ENCODE measurements at places on chromosomes 5 and 9.
A peak's percentile ranks its signal among the peaks of the same experiment; 100 is the strongest.

DNA sequence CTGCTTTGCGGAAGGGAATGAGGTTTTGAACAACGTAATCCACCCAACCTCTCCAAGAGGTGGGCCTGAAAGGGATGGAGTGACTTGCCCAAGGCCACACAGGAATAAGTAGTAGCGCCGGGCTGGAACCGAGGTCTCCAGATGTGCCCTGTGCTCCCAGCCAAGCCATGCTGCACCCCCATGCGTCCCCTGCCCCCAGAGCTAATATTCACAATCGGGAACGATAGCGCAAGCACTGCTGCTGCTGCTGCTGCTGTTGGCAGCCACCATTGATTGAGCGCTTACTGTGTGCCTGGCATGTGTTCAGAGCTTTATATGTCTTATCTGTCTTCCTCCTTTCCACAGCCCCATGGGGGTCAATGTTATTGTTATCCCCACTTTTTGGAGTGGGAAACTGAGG lies 43.9 kb downstream of the AMBP start:
- no peak for DNase-seq

GRCh38 chr5:141617682-141618029 lies 1.1 kb downstream of the DIAPH1 start:
- no peak for DNase-seq

DNA sequence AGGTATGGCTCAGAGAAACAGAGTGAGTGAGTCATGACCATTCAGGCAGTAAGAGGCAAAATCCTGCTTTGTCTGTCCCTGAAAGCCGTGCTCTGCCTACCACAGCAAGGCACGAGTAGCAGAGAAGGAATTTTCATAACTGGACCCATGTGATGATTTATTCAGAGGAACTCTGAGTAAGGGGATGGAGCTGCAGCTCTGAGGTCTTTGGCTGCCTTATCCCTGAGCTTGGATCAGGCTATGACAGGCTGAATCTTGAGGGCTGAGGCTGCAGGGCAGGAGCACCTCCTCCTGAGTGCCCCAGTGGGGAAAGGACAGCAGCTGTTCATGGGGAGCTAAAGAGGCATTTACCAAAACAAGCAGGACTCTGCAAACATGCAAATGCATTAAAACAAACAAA lies 183.4 kb downstream of the PAPPA start:
- DNase-seq: no peak

DNA sequence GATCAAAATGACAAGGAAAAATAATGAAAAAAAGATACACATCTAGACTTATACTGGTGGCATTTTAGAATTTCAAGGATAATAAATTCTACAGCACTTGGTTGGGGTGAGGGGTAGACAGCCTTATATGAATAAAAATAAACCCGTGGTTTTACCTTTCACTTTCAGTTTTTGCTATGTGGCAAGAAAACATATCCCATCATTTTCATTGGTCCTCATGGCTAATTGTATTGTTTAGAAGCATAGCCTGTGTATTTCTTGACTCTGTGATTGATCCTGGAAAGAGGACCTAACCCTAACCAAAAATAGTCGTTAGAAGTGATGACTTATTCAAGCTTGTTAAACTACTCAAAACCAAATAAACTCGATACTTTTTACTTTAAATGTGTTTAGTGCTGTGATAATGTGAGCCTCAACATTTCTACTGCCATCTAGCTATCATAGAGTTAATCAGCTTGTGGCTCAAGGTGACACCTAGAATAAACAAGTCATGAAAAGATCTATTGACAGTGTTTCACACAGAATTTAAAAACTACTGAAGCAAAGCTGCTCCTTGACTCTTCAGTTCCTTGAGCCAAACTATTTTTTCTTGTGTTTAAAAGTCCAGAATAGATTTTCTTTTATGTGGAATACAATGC lies 153.3 kb upstream of the IZUMO3 start:
- DNase-seq: no peak

GRCh38 chr9:136734837-136735496 lies 7.8 kb downstream of the LCN10 start:
- DNase-seq: no peak

DNA sequence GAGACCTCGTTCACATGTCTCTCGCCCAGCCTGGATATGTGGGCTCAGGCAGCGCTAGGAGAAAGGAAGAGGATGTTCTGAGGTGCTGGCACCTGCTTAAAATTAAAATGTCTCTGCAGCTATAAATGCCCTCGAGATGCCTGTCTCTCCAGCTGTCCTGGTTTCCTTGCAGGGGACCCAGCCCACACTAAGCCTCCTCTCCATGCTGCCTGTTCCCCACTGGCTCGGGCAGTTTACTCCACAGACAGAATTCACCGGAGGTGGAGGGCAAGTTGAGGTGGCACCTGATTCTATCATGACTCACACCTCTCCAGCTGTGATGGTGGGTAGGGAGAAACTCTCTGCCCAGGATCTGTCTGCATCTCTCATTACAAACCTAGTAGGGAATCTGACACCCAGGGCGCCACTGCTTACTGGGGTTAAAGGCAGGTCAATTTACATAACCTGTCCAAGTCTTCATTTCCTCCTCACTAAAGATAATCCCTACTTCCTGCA lies 420.9 kb downstream of the SPOCK1 start:
- peak; percentile 17 for DNase-seq

DNA sequence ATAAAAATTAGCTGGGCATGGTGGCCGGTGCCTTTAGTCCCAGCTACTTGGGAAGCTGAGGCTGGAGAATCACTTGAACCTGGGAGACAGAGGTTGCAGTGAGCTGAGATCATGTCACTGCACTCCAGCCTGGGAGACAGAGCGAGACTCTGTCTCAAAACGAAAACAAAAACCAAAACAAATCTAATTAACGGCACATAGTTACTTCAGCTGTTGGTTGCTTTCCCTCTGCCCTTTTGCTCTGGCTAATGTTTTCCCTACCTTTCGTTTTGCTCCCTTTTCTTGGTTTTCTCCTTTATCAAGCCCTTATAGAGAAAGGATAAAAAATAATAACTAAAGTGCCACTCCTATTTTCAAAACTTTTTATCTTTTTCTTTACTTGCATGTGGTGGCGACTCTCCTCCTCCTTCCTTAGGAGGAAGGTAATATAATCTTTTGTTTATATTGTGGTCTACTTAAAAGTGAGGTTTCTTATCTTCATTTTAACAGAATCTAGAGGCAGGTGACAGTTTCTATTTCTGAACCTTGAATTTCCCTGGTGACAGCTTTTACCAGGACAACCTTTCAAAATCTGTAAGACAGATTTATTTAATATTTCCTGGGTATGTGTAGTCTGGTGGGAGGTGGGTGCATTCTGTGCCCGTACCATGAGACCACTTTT lies 125.4 kb downstream of the ARHGEF28 start:
- DNase-seq: no peak

DNA sequence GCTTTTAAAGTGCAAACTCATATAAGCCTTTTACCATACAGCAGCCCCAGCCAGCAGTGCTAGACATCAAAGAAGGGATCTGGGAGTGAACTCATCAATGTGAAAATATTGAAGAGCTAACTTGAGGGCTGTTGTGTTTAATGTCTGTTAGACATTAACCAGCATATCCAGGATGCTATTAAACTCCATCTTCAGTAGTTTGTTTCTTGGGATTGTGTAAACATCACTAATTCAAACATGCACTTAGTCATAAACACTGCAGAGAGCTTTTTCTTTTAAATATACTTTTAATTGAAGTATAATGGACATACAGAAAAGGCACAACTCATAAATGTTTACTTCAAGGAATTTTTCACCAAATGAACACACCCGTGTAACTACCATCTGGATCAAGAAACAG lies 81.8 kb downstream of the TMEM252 start:
- no peak for DNase-seq

DNA sequence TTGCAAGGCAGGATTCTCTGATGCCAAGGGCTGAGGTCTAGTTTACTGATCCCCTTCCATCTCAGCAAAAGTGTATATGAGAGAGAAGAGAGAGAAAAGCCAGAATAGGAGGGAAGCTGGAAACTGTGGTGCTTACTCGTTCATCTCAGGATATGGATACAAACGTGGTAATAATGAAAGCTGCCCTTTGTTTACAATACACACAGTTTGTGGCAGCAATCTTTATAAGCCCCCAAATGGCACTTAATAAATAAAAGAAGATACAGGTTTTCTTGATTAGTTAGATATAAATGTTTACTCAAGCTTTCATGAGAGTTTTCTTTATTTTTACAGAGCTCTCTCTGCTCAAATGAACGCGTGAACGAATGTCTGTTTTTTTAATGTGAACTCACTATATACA lies 57.7 kb downstream of the PRDM6 start:
- no peak for DNase-seq

- no peak for DNase-seq
Observed at GRCh38 chr5:139446956-139447779, 7.8 kb upstream of the DNAJC18 start.

GRCh38 chr9:5566054-5566618 lies 55.8 kb downstream of the PDCD1LG2 start:
- no peak for DNase-seq

GRCh38 chr5:159206368-159206767 lies 3.0 kb downstream of the RNF145 start:
- DNase-seq: no peak

GRCh38 chr5:174609116-174609515 lies 115.3 kb upstream of the MSX2 start:
- no peak for DNase-seq

GRCh38 chr9:89078421-89078820 lies 87.2 kb downstream of the S1PR3 start:
- DNase-seq: no peak

DNA sequence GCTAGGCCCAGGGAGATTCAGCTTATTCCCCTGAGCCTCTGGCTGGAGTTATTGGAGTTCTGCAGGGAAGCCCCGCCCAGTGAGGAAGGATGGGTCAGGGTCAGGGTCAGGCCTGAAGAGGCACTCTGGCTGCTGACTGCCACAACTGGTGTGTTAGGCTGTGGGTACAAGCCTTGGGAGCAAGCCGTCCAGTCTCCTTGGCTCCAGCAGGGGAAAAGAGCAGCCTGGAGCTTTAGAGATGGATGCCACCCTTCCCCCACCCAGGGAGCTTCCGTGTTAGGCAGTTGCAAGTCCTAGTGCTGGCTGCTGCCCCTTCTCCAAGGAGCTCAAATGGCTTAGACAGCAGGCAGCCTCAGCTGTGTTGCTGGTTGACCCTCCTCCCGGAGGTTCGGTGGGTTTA lies 34.4 kb upstream of the TAF11L2 start:
- DNase-seq: no peak

GRCh38 chr5:31531543-31531887 lies 378 bp downstream of the DROSHA start:
- peak; percentile 40 for DNase-seq

DNA sequence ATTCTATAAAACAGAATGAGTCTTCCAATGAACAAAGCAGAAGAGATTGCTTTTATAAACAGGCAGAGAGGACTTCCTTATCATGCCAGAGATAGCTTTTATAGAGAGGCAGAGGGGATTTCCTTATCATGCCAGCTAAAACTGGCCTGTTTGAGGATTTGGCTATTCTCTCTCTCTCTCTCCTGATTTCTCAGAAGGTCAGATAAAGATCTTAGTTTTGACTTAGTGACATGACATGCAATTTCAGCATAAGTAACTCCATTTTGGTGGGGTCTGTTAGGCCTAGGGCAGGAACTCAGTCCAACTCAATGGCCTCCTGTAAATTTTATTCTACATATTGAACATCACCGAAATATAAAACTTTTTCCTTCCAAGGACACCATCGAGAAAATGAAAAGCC lies 31.5 kb upstream of the DENND4C start:
- no peak for DNase-seq

DNA sequence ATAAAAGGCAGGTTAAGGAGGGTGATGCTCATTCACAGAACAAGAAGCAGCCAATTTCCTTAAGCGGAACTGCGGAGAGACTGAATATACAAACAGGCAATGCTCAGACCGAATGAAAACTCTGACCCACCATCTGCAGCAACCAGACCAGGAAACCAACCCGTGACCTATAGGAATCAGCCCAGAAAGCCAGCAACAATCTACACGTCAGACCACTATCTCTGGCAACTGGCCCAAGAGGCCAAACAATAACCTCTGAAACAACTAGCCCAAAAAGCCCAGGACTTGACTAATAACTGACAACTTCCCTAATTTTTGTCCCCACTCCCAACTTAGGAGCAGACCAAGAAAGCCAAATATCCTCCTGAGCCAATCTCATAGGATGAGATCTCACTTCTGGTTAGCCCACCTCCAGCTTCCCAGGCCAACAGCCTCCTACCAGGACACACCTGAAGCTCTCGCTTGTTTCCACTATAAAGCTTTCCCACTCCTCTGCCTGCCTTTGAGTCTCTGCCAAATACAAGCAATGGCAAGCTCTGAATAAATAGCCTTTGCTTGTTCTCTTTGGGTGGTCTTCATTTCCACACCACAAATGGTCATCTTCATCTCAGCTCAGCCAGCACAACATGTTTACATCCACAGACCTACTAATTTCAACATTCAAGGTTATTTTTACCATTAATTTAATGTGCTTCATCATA lies 168.5 kb downstream of the HSD17B3 start:
- no peak for DNase-seq

- no peak for DNase-seq
Observed at GRCh38 chr5:16957304-16958196, 21.5 kb upstream of the MYO10 start.

- peak; percentile 38 for DNase-seq
Observed at GRCh38 chr9:34332076-34332964, 3.0 kb downstream of the NUDT2 start.

- DNase-seq: no peak
Observed at GRCh38 chr5:127650649-127651048, 1.8 kb downstream of the CTXN3 start.

DNA sequence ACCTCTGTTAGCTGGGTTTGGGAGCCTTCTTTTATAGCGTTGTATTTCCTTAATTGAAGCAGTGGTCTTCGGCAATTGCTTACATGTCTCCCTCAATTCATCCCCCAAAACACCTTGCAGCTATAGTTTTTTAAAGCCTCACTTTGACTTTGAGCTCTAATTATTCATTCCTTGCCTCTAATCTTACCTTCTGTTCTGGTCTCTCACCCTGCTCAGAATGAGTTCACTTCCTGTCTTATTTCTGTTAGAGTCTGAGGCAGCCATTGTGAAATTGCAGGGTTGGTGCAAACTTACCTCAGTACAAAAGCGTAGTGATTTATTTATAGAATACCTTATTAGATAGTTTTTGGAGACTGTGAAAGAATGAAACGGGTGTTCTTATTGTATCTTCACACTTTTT lies 35.0 kb downstream of the AOPEP start:
- no peak for DNase-seq

DNA sequence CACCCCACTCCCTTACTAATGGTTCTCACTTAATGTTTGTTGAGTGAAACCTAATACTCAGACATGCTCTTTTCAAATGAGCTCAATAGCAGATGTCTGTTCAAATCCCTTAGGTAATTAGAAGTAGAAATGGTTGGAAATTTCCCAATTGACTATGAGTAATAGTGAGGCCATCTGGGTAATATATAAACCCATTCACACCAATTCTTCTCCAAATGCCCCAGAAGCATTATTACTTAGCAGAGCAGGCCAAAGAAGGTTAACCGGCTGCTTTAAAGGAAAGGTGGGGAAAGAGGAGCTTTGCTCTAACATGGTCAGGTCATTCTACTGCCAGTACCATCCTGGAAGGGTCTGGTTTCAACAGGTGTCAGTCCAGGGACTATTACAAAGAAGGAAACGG lies 119.5 kb upstream of the MTAP start:
- DNase-seq: no peak
